Heart right ventricle (tissue), 16 donors: ENCODE measurements at places on chromosomes 12 and 14. TPM values are rescaled to one million over a fixed set of nuclear protein-coding genes. Genes with fewer than 3 reads are reported as not detected.

Gene PTGER2
- total RNA-seq: 1.6 TPM

Gene FSCB
- total RNA-seq: not detected

Gene KRT1
- not detected for total RNA-seq

Gene TMEM30B
- total RNA-seq: 0.74 TPM

Gene FBLN5
- 36.9 TPM for total RNA-seq

Gene ADAMTS20
- total RNA-seq: not detected

Gene ISM2
- not detected for total RNA-seq

Gene PLEKHH1
- 5.1 TPM for total RNA-seq

Gene RERG
- 2.5 TPM for total RNA-seq

Gene PPFIA2
- 0.78 TPM for total RNA-seq

Gene ATG2B
- total RNA-seq: 19.9 TPM

Gene TEX52
- total RNA-seq: not detected

Gene NTS
- total RNA-seq: not detected

Gene RERGL
- total RNA-seq: 1.6 TPM

Gene USP44
- 0.88 TPM for total RNA-seq

Gene OR6C3
- not detected for total RNA-seq

Gene FGF23
- total RNA-seq: not detected

Gene ACVR1B
- 9.1 TPM for total RNA-seq

Gene NELL2
- 0.46 TPM for total RNA-seq

Gene TWF1
- total RNA-seq: 21.7 TPM

Gene EPYC
- total RNA-seq: not detected

Gene ITGB7
- 1.1 TPM for total RNA-seq

Gene TCP11L2
- total RNA-seq: 77.6 TPM

Gene HHIPL1
- total RNA-seq: 0.81 TPM

Gene AQP2
- not detected for total RNA-seq

Gene PIWIL1
- total RNA-seq: not detected

Gene LRIG3
- total RNA-seq: 6.5 TPM

Gene GALNT16
- total RNA-seq: 105 TPM

Gene CRIP2
- total RNA-seq: 731 TPM

Gene ADAM21
- 0.20 TPM for total RNA-seq

Gene LAG3
- 0.16 TPM for total RNA-seq

Gene TRPV4
- total RNA-seq: not detected

Gene ACADS
- 76.8 TPM for total RNA-seq

Gene LRRC10
- total RNA-seq: 34.1 TPM

Gene C12orf60
- 3.9 TPM for total RNA-seq

Gene CPM
- 2.1 TPM for total RNA-seq

Gene PMCH
- not detected for total RNA-seq

Gene NR1H4
- not detected for total RNA-seq

Gene OR6C2
- total RNA-seq: not detected

Gene EIF2S3B
- 0.15 TPM for total RNA-seq

Gene CMA1
- 1.1 TPM for total RNA-seq

Gene ATP2B1
- 16.9 TPM for total RNA-seq

Gene GPR68
- 0.15 TPM for total RNA-seq

Gene SYT1
- 0.15 TPM for total RNA-seq

Gene CAPZA3
- not detected for total RNA-seq

Gene RTL1
- not detected for total RNA-seq

Gene NTN4
- 54.7 TPM for total RNA-seq

Gene LRRC9
- 0.08 TPM for total RNA-seq

Gene NOXRED1
- 0.40 TPM for total RNA-seq

Gene PELI2
- 2.0 TPM for total RNA-seq

Gene LHX5
- total RNA-seq: not detected

Gene DBX2
- not detected for total RNA-seq

Gene HOXC12
- not detected for total RNA-seq

Gene SLC6A12
- 0.62 TPM for total RNA-seq

Gene SMCO2
- 0.59 TPM for total RNA-seq

Gene TAS2R9
- total RNA-seq: not detected

Gene LRTM2
- total RNA-seq: not detected

Gene CLEC4D
- not detected for total RNA-seq

Gene LRFN5
- total RNA-seq: 0.49 TPM
